ENCODE measurements at places on chromosomes 13 and 19. TPM values are rescaled to one million over a fixed set of nuclear protein-coding genes. Genes with fewer than 3 reads are reported as not detected.

FGF9 gene
- total RNA-seq = 0.80 TPM

PSG7 gene
- total RNA-seq = not detected

ZNF570 gene
- total RNA-seq = 5.2 TPM

ZNF230 gene
- 2.4 TPM for total RNA-seq

LYPD5 gene
- total RNA-seq = 2.0 TPM

ANKRD24 gene
- total RNA-seq = 1.4 TPM

- DNase-seq = no peak
Observed at GRCh38 chr13:112859817-112860190, 109.2 kb upstream of the MCF2L start.

DNA sequence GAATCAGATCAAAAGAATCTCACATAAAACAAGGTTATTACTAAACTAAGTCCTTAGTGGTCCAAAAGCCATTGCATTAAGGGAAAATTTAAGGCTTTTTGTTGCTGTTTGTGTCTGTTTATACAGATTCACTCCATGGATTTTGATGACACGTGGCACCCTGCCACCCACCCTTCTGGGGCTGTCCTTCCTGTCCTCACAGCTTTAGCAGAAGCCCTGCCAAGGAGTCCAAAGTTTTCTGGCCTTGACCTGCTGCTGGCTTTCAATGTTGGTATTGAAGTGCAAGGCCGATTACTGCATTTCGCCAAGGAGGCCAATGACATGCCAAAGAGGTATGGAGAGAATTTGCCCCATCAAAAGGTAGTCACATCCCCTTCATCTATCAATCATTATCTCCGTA, 6.9 kb downstream of the ACOD1 start:
- no peak for DNase-seq

GRCh38 chr13:107119989-107120881, 552.3 kb upstream of the ARGLU1 start:
- no peak for DNase-seq

GRCh38 chr13:102237230-102237629, 164.6 kb downstream of the FGF14 start:
- no peak for DNase-seq

GRCh38 chr13:112194167-112194530, 127.2 kb downstream of the SOX1 start:
- DNase-seq = peak; percentile 85

DNA sequence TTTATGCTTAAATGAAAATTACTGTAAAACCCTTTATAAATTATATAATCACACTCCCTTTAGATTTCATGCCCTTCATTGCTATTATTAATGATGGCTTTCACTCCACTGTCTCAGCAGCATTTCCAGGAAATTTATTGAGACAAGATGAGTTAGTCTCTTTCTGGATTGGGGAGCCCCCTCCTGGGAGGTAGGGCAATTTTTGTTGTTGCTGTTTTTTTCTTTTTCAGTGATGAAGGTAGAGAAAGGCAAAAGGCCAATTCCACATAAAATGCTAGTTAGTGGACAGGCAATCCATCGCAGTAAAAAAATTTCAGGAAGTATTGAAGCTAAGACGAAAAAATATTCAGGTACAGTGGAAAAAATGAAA, 80.2 kb downstream of the TEX26 start:
- no peak for DNase-seq

DNA sequence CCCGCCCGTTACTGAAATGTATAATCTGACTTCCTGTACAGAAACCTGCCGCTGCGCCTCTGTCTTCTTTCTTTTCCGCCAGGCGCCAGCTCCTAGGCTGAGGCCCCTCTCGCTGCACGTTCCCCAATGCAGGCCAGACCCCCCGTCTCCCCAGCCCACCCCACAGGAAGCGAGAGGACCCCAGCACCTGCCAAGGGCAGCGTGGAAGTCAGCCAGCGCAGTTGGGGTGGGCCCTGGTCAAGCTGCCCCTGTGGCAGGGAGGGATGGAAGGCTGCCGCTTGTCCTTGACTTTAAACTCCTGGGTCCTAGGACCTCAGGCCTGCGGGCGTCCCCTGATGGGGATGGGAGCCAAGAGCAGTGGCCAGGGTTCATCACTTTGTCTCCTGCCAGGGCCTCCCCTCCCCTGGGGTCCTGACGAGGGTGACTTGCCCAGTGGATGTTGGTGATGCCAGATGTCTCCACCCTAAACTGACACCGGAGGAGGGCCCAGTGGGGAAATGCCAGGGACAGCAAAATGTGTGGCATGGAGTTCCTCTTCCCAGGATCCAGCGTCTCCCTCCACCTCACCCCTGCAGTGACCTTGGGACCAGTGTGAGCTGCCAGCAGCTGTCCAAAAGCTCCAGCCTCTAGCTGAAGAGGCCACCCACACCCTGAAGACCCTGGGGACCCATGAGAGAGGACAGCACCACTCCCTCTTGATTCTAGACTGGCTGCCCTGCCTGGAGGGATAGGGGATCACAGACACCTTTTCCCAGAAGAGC, 8.5 kb upstream of the MARCHF2 start:
- no peak for DNase-seq

- DNase-seq = no peak
Observed at GRCh38 chr13:28650284-28650683, 8.6 kb upstream of the POMP start.

DNA sequence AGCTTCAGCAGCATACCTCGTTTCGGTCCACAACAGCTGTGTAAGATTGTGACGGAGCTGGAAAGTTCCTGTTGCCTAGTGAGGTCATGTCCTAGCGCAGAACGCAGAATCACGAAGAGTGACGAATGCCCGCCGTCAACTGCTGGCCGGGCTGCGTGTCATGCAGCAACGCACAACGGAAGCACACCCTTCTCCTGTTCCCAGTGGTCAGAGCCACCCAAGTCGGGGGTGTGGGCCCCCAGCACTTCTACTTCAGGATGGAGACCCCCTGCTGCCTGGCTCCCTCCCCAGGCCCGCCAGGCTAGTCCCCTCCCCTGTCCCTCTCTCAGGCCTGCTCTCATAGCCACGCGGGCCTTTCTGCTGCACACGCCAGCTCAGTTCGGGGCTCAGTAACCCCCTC, 25.9 kb downstream of the C2CD4C start:
- DNase-seq = no peak

GRCh38 chr13:106042996-106043581, 492.4 kb downstream of the EFNB2 start:
- DNase-seq = no peak

DNA sequence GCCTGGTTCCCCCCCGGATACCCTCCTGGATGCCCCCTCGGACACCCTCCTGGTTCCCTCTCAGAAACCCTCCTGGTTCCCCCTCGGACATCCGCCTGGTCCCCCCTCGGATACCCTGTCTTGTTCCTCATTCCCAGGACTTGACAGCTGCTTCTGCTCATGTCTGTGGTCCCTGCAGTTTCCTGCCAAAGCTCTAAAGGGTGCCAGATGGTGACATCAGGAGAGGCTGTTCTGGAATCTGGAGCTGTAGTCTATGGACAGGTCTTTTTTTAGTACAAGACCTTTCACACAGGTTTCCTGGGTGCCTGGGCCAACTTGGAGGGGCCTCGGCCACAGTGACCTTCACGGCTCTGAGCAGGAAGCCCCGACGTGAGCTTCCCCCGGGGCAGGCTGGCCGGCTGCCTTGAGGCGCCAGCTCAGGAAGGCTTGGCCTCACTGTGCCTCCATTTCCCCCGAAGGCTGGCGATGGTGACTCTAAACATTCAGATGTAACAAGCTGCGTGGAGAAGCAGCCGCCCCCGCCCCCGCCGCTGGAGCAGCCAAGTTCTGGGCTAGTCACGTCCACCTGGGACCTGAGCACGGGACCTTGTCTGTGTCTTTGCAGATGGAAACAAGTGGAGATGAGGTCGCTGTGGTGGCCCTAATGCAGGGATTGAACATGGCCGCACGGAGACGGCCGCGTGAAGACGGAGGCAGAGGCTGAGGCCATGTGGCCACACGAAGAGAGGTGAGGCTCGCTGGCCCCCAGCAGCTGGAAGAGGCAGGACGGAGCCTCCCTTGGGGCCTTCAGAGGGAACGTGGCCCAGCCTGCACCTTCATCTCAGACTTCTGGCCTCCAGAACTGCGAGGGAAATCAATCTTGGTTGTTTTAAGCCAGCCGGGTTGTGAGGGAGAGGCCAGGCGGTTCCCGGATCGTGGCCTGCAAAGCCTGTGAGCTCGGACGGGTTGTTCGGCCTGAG, 12.7 kb downstream of the SGTA start:
- no peak for DNase-seq

- DNase-seq = no peak
Observed at GRCh38 chr13:74184283-74184682, 50.1 kb upstream of the KLF12 start.

- no peak for DNase-seq
Observed at GRCh38 chr19:1279782-1280341, 4.5 kb downstream of the FAM174C start.

GRCh38 chr13:30870049-30870884, 35.8 kb upstream of the MEDAG start:
- peak; percentile 91 for DNase-seq

DNA sequence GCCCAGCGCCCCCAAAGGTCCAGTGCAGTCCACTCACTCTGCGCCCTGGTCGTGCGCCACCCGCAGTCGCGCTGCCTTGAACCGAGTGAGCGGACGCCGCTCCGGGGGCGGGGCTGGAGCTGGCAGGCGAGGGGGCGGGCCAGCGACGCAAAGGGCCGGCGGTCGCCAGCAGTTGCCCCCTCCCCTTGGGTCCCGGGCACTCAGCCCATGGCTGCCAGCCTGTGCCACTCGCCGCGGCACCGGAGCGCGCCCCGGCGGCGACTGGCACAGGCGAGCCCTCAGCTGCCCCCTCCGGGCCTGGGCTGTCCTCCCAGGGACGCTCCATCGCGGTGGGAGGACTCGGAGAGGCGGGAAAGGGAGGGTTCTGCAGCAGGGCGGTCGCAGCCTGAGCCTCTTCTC, at the start of gene S1PR5:
S1PR5 (minus strand) TSS at position 87 of the 399 bp plus-strand sequence. CDS start 2,436 bp downstream, outside the sequence.
- DNase-seq = no peak

DNA sequence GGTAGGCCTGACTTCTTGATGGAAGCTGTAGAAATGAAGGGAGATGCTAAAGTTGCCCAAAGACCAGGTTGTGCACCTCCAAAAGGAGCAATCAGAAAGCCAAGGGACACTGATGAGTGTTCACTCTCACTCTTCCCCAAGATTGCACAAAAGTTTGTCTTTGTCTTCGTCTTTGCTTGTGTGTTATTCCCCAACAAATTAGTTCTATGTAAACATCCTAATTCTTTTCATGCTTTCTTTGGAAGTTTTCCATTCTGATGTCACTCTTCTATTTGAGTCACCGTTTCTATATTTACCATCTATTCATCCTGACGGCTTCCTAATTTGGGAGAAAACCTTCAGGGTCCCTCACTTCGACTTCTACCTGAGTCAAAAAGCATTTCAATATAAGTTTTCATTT, 3.7 kb upstream of the TMEM272 start:
- DNase-seq = no peak

DNA sequence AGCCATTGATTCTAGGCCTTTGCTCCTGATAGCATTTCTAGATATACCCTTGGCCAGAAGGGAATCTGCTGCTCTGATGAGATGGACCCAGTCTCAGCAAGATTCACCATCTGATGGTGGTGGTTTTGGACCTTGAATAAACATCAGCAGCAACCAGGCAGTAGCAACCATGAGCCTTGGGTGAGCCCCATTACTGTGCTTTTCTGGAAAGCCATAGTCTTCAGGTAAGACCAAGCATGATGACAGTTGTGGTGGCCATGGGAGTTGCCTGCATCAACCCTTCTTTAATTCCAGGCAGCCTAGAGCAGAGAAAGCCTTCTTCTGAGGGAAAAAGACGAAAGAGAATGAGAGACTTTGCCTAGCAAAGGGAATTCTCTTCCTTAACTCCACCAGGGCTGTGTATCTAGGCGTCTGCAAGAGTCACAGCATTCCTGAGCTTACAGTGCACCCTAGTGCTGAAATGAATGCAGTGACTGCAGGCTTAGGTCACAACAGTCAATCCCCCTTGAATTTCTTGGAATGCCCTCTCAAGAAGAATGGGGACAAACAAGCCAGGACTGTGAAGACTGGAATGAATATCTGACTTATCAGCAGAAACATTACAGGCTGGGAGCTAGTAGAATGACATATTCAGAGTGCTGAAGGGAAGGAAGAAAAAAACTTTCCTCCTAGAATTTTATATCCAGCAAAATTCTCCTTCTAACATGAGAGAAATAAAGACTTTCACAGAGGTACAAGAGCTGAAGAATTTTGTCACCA, 942.4 kb upstream of the PCDH20 start:
- no peak for DNase-seq

DNA sequence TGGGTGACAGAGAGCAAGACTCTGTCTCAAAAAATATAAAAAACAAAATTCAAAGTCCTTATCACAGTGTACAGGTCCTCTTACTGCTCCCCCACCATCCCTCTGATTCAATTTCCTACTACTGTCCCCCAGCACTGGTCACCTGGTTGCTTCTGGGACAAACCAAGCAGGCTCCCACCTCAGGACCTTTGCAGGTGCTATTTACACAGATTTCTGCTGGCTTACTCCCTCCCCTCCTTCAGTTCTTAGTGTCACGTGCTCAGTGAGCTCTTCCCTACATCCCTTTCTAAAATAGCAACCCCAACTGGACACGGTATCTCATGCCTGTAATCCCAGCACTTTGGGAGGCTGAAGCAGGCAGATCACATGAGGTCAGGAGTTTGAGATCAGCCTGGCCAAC, 6.0 kb downstream of the IRF2BP1 start:
- DNase-seq = no peak

- DNase-seq = no peak
Observed at GRCh38 chr13:73479856-73480255, 421.1 kb downstream of the KLF5 start.

- DNase-seq = peak; percentile 45
Observed at GRCh38 chr19:22608441-22608840, 25.7 kb upstream of the ZNF492 start.

DNA sequence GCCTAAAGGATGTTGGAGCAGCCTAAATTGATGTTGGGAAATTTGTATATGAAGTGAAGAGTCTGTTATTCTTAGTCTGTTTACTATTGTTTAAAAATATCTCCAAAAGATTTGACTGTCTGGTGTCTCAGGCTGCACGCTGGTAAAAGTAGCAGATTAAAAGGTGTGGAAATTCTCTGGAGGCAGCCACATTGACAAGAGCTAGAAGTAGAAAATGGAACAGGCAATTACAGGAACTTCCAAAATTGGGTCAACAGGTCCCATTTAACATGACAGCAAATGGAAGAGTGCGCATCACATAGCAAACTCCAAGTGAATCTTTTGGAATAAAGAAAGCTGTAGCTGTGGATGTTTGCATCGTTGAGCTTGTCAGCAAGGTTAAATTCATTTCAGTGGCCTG, 138.3 kb downstream of the MTUS2 start:
- no peak for DNase-seq

- no peak for DNase-seq
Observed at GRCh38 chr13:39037410-39037879, 444 bp downstream of the PROSER1 start.

DNA sequence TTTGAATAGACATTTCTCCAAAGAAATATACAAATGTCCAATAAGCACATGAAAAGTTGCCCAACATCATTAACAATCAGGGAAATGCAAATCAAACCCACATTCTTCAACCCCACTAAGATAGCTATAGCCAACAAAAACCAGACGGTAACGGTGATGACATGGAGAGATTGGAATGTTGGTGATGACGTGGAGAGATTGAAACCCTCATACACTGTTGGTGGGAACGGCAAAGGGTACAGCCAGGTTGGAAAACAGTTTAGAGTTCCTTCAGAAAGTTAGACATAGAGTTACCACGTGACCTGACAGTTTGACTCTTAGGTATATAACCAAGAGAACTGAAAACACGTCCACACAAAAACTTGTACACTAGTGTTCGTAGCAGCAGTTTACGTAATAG, 48.1 kb downstream of the TNFRSF19 start:
- no peak for DNase-seq
